Left lobe of liver (tissue), 2 donors: ENCODE measurements at places on chromosomes 2 and 18. TPM values are rescaled to one million over a fixed set of nuclear protein-coding genes. Genes with fewer than 3 reads are reported as not detected.
A peak's percentile ranks its signal among the peaks of the same experiment; 100 is the strongest.

DNA sequence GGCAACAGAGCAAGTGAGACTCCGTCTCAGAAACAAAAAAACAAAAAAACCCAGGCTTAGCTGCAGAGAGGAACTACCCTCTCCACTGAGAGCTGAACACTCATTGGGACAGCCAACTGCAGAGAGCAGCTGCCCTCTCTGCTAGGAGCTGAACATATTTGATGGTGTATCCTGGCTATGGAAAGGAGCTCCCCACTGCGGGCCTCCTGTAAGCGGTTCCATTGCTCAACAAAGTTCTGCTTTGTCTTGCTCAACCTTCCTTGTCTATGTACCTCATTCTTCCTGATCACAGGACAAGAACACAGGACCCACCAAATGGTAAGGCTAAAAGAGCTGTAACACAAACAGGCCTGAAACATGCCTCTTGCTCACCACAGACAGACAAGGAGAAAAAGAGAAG is 246.3 kb upstream of the LRRTM4 start:
- DNase-seq, result no peak

The KLF7 gene
- total RNA-seq, result 9.7 TPM

- no peak for DNase-seq
Measured at GRCh38 chr2:85785027-85785822, 31.4 kb downstream of the ATOH8 start.

DNA sequence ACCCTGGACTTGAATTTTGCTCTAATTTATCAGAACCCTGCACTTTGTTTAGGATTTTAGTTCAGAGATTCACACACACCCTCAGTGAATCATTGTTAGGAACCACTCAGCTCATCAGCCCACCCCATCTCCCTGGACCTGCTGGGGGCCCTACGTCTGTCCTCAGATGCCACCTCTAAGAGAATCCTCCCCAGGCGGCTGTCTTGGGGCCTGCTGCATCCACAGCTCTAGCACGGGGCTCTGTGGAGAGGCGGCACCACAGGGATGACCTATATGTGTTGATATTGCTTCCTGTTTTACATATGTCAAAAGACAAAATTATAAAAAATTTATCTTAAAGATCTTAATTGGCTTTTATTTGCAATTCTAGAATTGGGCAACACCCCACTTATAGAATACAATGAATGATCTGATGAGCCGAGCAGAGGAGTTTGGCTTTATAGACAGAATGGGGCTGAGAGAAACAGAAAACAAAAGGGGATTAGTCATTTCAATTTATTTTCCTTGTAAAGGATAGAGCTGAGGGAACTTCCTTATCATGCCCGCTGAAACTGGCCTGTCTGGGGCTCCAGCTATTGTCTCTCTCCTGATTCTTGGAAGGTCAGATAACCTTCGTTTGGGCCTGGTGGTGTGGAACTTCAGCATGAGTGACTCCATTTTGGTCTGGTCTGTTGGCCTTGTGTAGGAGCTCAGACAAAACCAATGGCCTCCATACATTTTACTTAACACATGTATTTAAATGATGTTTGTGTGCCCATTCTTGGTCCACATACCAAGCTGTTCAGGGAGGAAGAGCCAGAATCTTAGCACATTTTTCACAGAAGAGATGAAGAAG is 1.4 kb downstream of the MYO7B start:
- no peak for DNase-seq

- DNase-seq, result no peak
Measured at GRCh38 chr2:127233710-127234109, 13.6 kb upstream of the CYP27C1 start.

DNA sequence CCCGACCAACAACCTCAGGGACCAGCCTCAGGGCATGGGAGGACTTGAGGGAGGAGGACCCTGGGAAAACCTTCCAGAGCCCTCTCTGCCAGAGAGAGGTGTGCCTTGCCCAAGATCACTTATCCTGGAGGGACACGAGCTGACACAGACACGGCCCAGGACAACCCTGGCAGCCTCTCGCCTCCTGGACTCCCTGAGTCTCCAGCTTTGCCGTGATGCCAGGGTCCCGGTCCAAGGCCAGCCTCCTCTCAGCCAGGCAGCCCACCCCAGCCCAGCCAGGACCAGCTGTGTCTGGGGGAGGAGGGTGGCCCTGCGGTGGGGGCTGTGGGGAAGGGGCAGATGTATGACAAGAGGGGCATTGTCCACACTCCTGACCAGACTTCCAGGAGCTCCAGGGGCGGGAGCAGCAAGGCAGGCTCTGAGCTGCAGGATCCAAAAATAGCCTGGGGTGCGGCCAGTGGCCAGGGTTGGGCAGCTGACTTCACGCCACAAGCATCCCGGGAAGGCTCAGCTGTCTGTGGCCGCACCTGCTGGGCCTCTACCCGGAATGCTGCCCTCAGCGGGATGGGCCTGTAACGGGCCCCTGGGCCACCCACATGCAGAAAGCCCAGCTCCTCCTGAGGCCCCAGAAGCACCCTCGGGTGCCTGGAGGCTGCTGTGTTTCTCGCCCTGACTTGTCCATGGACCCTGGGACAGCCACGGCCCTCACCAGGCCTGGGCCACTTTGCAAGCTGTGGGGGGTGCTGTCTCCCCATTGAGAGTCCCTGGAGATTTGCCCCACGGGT is 65.5 kb upstream of the GPC1 start:
- no peak for DNase-seq

DNA sequence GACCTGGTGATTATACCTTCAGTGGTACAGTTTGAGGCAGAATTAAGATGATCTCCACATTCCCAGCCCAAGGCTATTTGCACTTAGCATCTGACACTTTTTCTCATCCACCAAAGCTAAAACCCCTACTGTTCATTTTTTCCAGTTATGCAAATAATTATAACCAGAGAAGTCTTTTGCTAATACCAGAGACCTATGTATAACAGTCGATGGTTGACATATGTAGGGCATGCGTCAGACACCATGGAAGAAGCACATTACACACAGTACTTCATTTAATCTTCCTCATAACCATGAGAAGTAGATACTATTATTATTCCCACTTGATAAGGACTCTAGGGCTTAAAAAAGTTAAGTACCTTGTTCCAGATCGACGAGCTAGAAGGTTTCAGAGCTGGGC is 36.5 kb downstream of the AP1S3 start:
- DNase-seq, result no peak

The DAW1 gene
- not detected for total RNA-seq

DNA sequence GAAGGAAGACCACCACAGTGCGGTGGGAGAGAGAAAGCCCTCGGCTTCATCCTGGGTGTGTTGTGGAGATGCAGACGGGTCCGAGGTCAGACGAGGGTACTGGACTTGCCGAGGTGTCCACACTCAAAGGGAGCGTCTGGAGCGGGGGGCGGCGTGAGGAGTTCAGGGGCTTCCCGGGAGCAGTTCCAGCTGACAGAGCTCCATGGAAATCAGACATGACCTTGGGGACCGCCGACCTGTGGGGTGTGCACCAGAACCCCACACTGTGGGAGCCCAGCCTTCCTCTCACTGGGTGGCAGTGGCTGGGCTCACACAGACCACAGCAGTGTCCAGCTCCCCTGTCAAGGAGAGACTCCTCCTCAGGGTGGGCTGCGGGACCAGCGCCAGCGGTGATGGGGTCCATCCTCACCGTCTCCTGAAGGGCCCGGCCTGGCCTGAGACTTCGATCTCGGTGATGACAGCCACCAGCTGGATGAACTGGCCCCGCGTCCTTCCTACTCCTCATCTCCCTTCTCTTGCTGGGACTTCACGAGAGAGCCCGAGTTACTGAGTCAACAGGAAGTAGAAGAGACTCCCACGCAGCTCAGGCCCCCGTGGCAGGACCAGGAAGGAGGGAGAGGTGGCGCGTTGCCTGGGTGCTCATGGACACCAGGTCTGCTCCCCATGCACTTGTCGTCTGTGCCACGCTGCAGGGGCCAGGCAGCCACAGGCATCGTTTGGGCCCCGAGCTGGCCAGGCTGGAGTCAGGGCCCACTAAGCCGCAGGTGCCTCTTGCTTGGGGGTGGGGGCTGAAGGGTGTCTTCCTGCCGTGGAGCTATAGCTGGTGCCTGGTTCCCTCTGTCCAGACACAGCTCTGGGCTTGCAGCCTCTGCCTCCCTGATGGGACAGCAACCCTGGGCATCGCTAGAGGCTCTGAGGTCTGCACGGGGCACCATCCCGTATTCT is 101.9 kb upstream of the CTDP1 start:
- peak; percentile 42 for DNase-seq

The CCDC121 gene
- 1.2 TPM for total RNA-seq

DNA sequence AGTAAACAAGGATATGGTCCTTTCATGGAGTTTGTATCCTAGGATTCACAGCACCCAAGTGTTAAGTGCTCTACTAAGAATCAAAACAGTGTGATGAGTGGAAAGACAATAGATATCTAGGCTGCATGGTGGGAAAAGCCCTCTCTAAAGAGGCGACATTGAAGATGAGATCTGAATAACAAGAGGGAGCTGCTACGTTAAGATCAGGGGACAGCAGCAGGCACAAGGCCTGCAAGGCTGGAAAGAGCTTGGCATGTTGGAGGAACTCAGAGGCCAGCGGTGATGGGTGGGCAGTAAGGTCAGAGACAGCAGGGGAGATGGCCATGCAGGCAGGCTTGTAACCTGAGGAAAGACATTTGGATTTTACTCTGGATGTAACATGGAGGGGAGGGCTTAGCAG is 177.5 kb downstream of the GFPT1 start:
- DNase-seq, result no peak

GRCh38 chr2:186683341-186683740 is 10.5 kb upstream of the FAM171B start:
- no peak for DNase-seq
